LHCN-M2 (cell line): ENCODE measurements at places on chromosomes 5 and 9. TPM values are rescaled to one million over a fixed set of nuclear protein-coding genes. Genes with fewer than 3 reads are reported as not detected.

- no peak for DNase-seq
Measured at GRCh38 chr9:99811172-99811571, 10.5 kb upstream of the NR4A3 start.

SHOC1 gene
- total RNA-seq = 0.26 TPM in 1 of 2 replicates, not detected in the other

SV2C gene
- total RNA-seq = not detected in 2 replicates

GRCh38 chr9:93680443-93681268 is 104.3 kb downstream of the PHF2 start:
- no peak for DNase-seq

DNA sequence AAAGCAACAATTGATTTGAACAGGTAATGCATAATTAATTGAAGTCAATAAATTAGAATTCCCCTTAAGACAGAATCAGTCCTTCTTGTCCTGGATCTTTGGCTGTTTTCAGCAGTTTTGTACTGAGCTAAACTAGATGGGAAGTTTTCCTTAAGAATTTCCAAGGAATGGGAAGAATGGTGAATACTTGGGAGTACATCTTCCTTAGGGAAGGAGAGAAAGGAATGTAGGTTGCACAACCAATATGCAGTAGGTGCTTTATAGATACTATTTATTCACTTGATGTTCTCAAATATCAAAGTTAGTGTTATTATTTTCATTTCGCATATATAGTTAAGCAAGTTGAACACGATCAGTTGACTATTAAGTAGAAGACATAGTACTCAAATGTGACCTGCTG is 183.5 kb upstream of the MAP1B start:
- no peak for DNase-seq

GRCh38 chr5:147436596-147436995 is 73.3 kb downstream of the DPYSL3 start:
- DNase-seq = no peak

GRCh38 chr9:20997503-20998076 is 33.9 kb downstream of the HACD4 start:
- DNase-seq = no peak

PCDHGA12 gene
- total RNA-seq = 6.1 and 6.9 TPM in 2 replicates

GRCh38 chr5:172902497-172903472 is 56.4 kb upstream of the RPL26L1 start:
- peak; percentile 64 for DNase-seq

FAM170A gene
- total RNA-seq = 0.32 TPM in 1 of 2 replicates, not detected in the other

DNA sequence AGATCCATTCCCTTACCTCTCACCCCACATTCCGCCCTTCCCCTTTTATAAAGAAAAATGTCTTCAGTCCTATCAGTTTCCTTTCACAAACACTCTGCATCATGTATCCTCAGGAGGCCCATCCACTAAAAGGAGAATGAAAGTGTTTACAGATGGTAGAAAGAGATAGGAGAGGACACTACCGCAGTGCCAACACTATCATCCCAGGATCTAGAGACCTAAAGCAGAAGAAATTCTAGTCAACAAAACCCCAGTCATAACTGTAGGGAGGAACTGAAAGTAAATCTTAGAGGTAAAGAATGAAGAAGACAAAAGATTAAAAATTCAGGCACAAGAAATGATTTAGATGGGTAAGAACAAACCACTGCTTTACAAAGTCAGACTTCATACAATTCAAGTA is 114.1 kb downstream of the MLLT3 start:
- DNase-seq = no peak

DNA sequence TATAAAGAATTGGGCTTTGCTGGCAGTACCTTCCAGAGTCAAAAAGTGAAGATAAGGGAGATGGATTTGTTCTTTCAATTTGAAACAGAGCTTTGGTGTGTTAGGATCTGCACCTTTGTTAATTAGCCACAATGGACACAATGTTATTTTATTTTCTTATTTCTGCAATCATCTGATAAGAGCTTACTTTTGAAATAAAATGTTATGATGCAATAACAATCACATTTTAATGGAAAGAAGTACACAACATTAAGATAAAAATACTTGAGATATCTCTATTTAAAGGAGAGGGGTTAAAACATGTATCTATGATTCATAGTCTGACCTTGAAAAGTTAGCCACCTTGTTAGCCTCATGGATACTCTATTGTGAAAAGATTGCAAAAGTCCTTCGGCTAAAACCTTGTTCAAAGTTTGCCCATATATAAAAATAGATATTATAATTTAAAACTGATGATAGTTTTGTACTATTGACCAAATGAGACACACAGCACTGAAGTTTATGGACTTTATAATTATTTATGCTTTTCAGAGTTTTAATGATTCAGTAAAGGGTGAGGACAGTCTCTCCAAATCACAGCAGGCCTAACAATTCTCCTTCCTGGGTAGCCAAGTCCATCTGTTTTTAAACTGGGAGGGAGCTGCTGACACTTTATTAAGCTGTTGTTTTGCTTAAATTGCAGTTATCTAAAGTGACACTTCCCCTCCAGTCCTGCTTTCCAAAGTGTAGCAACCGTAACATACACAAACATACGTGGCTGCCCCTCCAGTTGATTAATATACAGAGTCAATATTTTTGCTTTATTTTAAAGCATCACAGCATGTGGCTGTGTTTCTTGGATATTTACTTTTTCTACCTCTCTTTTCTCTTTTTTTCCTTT is 47.6 kb upstream of the DAP start:
- DNase-seq = no peak

KIF4B gene
- total RNA-seq = 0.06 TPM in 2 replicates

- DNase-seq = no peak
Measured at GRCh38 chr9:30722065-30722464, 1662.4 kb upstream of the ACO1 start.

TSSK1B gene
- total RNA-seq = 0.06 and 0.52 TPM in 2 replicates

DNA sequence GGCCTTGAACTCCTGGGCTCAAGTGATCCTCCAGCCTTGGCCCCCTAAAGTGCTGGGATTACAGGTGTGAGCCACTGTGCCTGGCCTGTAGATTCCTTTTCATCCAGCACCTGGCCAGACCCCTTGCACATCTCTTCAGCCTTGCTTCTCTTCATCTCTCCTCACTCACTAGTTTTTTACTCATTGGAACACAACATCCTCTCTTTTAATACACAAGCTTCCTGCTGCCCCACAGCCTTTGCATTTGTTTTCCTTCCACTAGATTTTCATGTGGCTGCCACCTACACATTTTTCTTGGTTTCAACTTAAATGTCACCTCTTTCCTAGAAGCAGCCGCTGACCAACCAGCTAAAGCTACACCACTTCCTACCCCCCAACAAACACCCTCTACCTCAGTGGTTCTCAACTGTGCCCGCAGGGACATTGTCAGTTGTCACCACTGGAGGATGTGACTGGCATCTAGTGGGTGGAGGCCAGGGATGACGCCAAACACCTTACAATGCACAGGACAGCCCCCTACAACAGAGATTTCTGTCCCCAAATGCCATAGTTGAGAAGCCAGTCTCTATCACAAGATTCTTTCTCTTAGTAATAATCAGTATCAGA is 33.7 kb downstream of the HAVCR1 start:
- no peak for DNase-seq

DNA sequence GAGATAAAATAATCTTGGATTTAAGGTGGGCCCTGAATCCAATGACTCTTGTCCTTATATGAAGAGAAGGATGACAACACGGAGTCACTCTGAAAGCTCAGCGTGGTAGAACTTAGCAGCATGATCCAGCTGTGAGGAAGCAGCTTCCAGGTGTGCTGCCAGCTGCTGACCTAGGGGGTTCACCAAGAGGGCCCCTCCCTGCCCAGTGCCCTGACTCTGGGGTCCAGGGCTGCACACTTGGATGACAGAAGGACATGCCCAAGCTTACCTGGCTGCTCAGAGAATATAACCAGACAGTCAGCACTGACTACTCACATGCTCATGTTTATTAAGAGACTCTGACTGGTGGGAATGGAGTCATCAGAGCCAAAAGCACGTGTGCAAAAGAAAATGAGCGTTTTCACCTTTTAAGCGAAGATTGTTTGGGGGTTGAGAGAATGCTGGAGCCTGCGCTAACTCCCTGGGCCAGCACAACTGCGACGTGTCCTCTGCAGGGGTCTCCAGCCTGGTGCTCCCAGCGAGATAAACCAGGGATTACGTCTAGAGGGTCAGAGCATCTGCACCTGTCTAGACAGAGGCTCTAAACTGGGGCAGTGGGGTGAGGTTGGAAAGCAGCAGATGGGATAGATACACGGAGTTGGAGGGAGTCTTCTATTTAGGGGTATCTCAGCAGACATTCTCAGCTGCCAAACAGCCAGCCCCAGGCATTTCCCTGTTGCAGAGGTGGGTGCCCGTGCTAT is 41.3 kb downstream of the ROPN1L start:
- DNase-seq = no peak

CDC37L1 gene
- 19.1 and 19.4 TPM in 2 replicates for total RNA-seq

DNA sequence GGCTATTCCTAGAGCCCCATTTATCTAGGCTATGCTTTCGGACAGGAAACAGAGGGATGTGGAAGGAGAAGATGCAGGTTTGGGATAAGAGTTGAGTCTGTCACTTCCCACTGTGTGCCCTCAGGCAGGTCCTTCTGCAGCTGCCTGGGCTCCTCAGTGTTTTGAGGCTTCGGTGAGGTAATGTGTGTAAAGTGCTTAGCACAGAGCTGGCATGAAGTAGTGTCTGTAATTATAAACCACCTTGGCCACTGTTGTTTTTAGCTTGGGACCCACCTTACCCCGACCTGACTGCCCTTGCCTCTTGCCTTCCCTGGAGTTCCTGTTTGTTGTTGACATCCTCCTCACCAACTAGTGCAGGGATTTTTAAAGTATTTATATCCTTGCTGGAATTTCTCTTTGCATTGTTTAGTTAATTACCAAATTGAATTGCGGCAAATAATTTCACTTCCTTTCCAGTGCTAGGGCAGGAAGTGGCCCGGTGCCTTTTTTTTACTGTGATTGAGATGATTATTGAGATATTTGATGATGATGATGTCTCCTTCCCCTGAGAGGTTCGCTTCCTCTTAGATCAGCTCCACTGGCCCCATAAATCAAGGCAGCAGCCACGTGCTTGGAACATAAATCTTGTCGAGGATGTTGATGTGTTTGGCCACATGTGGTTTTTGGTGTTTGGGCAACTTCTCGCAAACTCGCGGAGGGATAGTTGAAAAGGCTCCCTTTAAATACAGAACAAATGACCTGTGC is 38.3 kb upstream of the DAB2IP start:
- no peak for DNase-seq

- peak; percentile 45 for DNase-seq
Measured at GRCh38 chr9:124242331-124243194, 15.2 kb upstream of the NEK6 start.

GRCh38 chr9:28464481-28465216 is 891.4 kb upstream of the C9orf72 start:
- DNase-seq = no peak

DNA sequence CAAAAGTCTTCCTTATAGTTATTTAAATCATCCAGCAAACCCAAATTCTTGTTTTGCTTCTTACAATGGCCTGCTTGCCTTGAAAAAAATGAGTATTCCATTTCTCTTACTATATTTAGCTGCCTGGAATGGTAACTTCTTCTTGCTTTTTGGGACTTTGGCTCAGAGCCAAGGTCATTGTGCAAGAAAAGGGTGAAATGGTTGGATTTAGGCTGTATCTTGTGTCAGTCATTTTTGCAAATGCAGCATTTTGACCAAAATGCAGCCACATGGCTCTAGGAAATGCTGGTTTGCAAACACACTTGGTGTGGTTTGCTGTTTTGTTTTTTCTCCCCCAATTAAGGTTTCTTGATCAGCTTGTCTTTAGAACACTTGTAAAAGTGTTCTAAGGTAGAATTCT is 133.3 kb upstream of the ELL2 start:
- peak; percentile 50 for DNase-seq

FOXD4L4 gene
- 0.06 and 0.17 TPM in 2 replicates for total RNA-seq

DNA sequence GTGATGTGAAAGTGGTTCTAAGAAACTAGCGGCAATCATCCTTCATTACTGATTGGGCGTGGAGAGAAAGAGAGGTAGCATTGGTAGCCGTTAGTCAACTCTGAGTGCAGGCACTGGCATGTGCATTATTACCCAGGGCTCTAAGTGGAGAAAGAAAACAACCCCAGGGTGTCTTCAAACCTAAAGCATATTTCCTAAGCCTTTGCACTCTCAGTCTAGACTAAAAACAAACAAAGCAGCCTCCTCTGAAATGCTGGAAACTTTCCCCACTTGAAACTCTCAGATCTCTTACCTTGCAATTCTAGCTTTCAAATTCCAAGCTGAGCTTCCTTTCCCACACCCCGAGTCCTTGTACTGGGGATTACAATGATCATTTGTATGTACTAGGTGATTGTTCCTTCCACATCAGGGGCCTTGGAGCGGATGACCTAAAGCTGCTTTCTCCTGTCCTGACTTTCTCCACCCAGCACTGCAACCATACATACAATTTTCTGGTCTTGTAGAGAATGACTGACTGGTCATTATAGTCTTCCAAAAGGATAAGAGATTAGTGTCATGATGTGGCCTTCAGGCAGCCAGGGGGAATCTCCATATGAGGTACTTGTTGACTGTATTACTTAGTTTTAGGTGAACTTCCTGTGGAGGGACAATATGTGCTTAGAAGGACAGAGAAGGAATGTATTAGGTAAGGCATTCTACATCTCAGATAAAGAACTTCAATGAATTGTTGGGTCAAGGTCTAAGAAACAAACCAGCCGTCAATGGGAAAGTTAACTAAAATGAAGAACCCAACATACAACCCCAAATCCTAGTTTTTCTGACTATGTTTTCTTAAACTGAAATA is 98.3 kb upstream of the CDKN2B start:
- no peak for DNase-seq

GRCh38 chr5:111656580-111656979 is 100.4 kb downstream of the NREP start:
- DNase-seq = no peak

- no peak for DNase-seq
Measured at GRCh38 chr9:89080193-89080592, 88.9 kb downstream of the S1PR3 start.

- DNase-seq = peak; percentile 34
Measured at GRCh38 chr9:4508246-4508906, 18.1 kb downstream of the SLC1A1 start.

- DNase-seq = no peak
Measured at GRCh38 chr5:78887384-78888118, 97.6 kb downstream of the ARSB start.

C5orf58 gene
- total RNA-seq = not detected in 2 replicates

GRCh38 chr9:125460346-125460745 is 198.7 kb downstream of the GAPVD1 start:
- no peak for DNase-seq

- no peak for DNase-seq
Measured at GRCh38 chr5:98104454-98105188, 668.8 kb upstream of the RGMB start.

DNA sequence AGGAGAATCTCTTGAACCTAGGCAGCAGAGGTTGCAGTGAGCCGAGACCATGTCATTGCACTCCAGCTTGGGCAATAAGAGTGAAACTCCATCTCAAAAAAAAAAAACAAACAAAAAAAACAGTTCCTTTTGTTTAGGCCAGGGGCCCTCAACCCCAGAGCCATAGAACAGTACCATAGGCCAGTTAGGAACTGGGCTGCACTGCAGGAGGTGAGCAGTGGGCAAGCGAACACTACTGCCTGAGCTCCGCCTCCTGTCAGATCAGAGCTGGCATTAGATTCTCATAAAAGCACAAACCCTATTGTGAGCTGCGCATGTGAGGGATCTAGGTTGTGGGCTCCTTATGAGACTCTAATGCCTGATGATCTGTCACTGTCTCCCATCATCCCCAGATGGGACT is 49.1 kb upstream of the SUB1 start:
- DNase-seq = no peak

- no peak for DNase-seq
Measured at GRCh38 chr5:51748647-51749046, 365.4 kb downstream of the ISL1 start.

SPARC gene
- total RNA-seq = 797 and 1,163 TPM in 2 replicates
